ENCODE measurements at places on chromosomes 2 and 18.

DNA sequence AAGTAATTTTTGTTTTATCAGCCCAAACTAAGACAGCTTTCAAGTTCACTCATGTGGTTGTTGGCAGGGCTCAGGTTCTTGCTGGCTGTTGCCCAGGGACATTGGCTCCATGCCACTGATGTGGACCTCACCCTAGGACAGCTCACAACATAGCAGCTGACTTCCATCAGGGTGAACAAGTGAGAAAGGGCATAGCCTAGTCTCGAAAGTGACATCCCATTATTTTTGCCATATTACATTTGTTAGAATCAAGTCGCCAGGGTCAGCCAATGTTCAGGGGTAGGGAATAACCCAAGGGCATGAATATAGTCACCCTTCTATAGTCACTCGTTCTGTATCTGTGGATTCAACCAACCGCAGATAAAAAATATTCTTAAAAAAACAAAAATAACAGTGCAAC lies 10.7 kb upstream of the CWC22 start:
- peak; percentile 83 for DNase-seq

DNA sequence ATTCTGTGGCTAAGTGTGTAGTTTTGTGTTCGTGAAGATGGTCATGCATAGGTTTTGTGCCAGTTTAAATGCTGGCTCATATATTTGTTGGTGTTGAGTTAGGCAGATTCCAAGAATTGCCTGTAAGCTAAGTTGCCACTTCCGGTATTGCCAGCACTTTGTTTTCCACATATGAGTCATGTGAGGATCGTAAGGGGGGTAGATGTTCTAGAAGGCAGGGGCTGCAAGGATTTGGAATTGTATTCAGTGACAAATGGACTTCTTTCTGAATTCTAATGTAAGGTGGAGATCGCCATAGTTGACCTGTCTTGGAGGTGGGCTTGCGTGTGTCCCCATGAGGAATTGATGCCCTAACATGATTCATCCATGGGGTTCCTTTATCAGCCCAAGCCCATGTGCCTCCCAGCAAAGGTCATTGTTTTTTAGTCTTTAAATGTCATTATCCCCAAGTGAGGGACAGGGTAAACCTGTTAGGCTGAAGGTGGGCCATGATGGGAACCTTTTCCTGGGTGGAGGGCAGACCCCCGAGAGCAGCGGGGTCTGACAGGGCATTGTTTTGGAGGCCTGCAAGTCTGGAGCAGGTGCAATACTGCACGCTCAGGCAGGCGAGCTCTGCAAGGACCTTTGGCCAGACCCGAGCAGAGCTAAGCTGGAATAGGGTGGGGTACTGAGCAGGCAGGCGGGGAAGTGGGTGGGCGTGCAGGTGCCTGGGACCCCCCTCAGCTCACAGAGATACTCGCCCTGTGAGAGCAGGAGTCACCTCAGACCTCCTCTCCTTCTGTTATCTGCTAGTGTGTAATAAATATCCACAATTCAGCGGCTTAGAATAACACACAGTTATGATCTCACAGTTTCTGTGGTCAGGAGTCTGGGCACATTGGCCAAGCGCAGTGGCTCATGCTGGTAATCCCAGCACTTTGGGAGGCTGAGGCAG lies 77.4 kb downstream of the LRRFIP1 start:
- peak; percentile 47 for DNase-seq

GRCh38 chr2:54549917-54550518 lies 93.9 kb downstream of the SPTBN1 start:
- DNase-seq = no peak

DNA sequence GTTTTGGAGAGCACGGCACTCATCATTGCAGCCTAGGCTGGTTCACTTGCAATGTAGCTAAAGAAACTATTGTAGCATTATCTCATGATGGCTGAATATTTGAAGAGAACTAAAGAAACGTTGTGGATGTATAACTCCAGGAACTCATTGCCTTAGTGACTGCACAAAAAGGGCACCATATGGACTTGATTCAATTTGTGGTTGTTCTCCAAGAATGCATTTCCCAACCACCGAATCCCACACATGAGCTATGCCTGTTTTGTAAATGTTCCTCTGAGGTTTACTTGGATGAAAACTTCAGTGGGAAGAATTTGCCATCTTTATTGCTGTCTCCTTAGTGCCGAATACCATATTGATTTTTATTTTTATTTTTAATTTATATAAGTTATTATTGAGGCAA lies 43.5 kb downstream of the DOK6 start:
- DNase-seq = no peak

DNA sequence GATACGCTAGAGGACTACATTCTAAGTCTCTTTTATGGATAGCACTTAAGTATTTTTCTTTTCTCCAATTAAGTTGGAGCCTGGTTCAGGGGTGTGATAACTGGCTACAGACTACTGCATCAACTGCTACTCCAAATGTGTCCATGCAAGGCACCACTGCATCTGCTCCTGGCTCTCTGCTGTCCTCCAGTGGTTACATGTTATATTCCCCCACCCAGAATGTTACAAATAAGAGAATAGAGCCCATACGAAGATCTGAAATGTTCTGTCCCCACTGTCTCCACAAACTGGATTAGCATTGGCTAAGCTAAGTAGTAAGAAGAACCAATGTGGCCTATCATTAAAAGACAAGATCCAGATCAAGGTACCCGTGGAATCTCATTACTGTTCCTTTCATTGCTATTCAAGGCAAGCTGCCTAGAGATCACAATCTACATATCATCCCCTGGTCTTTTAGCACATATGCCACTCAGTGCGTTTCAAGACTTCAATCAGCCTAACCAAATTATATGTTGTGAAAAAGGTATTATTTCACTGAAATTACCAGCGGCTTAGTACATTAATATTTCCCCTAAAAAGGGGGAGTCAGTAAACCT lies 308.3 kb upstream of the SLC8A1 start:
- peak; percentile 62 for DNase-seq

DNA sequence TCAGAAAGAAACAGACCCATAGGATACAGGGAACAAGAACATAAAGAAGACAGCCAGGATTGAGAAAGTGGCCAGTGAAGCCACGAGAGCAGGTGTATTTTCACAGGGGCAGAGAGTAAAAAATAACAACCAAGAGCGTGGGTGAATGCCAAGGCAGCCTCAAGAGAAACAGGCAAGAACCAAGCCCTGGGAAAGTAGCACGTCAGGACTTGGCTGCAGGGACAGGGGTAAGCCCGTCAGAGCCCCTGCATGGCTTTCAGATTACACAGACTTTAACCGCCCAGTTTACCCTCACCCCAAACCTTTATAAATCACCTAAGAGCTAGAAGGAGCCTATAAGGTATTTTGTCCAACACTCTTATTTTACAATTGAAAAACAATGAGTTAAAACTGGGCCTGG lies 43.7 kb downstream of the ARL4C start:
- no peak for DNase-seq

GRCh38 chr2:12555012-12555645 lies 161.6 kb upstream of the TRIB2 start:
- peak; percentile 63 for DNase-seq

DNA sequence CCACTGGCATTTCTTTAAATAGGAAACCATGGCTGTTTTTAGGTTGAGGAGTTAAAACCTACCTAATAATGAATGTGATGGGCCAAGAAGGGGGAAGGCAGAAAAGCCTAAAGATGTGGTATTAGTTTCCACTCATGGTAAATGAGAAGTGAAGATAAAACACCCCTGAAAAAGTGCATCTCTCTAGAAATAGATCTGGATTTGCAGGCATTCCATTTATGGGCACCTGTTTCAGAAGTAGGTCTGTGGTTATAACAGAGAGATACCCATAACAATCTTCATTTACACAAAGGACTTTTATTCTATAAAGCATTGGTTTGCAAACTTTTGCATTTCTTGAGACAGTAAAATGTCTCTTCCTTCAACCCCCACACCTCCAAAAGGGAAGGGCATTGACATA lies 62.1 kb downstream of the PRKCE start:
- DNase-seq = no peak

DNA sequence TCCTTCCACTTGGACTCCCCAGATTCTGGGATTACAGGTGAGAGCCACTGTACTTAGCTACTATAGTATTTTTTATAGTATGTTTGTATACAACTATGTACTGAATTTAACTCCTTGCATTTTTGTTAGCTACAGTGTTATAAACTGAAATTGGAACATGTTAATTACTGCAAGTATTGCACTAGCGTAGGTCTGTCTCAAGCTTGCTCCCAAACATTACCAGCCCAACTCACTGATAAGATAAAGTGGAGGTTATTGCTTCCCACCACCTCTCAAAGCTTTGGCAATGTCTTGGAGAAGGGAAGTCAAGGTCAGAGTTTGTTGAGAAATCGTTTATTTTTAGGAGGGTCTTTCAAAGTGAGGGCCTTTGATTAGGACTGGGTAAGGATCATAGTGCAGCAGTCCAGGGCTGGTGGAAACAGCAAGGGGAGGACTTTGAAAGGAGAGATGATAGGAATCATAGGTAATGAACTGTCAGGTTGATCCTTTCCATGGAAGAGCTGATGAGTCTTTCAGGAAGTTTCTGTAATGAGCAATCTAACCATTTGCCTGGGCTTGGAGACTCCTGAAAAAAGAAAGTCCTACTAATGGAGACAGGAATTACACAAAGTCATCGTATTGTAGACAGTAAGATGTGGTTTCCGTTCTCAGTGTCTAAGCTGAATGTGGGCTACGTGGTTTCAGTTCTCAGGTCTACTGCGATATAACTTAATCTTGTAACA lies 257.1 kb downstream of the MYO3B start:
- DNase-seq = no peak

DNA sequence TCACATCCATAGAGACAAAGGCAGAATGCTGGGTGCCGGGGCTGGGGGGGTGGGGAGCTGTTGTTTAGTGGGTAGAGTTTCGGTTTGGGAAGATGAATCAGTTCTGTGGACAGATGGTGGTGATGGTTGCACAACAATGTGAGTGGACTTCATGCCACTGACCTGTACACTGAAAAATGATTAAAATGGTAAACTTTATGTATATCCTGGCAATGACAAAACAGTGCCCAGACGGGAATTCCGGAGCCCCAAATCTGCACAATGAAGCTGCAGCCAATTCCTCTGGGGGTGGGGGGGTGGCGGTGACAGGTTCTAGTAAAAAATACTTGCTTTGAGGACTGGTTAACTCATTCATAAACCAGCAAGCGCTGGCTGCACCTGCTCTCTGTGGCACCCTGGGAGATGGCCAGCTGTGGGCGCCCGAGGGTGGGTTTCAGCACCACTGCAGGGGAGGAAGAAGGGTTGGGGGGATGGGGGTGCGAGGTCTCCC lies 81.8 kb upstream of the HPCAL1 start:
- DNase-seq = peak; percentile 58

GRCh38 chr2:121710470-121711170 lies 26.1 kb downstream of the NIFK start:
- DNase-seq = no peak

DNA sequence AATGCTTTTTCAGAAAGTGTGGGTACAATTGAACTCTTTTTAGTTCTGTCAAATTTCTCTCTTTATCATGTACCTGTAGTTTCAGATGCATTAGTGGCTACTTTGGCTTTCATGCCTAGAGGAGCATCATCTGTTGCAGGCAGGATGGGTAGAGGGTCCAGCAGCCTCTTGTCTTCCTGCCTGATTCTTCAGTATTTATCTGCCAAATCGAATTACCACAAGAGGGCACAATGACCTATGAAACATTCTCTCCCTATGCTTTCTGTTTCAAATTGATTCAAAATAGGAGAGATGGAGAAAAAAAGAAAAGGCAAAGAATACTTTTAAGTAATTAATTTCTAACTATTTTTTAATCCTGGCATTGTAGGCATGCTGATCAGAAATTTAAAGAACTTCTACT lies 477.2 kb downstream of the TRIB2 start:
- DNase-seq = peak; percentile 39

- peak; percentile 10 for DNase-seq
These were observed 944 bp downstream of the RAB3GAP1 start for GRCh38 chr2:135052997-135053474.

- no peak for DNase-seq
These were observed 112.3 kb downstream of the RNF144A start for GRCh38 chr2:7029291-7030059.

- DNase-seq = no peak
These were observed 7.3 kb upstream of the VAPA start for GRCh38 chr18:9906481-9906880.

- no peak for DNase-seq
These were observed 370.7 kb upstream of the LRATD1 start for GRCh38 chr2:14261771-14262170.

DNA sequence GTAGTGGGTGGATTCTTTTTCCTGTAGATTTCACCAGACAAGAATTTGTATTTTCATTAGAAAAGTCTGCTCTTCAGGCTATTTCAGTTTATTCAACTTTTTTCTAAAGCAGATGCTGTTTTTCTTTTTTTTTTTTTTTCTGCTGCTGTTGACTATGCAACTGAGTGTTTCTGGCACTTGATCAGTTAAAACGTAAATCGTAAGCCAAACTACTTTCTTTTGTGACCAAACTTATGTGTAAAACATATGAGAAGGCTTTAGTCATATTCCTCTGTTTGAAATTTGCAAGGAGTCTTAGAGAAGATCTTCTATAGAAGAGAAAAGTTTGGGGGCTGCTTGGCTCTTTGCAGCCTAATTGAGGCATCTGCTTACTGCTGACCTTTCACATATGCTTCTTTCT lies 170.1 kb downstream of the PARD3B start:
- DNase-seq = no peak

GRCh38 chr2:190571686-190572085 lies 37.2 kb upstream of the NEMP2 start:
- DNase-seq = peak; percentile 11

GRCh38 chr2:7593360-7593759 lies 676.1 kb downstream of the RNF144A start:
- no peak for DNase-seq

DNA sequence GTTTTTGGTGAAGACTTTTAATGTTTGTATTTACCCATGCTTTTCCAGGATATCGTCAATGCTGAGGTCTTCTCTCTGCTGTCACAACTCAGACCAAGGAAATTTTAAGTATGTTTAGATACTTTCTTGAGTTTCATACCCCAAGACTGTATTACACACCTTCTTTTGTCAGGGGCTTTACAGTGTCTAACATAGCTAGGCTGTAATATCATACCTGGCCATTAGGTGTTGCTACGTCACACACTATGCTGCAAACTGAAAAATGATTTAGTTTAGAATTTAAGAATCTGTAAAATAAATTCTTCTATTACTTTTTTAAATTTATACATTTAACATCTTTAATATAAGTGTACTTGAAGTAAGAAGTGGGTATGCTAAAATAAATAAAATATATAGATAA lies 358.4 kb upstream of the NRP2 start:
- peak; percentile 30 for DNase-seq

DNA sequence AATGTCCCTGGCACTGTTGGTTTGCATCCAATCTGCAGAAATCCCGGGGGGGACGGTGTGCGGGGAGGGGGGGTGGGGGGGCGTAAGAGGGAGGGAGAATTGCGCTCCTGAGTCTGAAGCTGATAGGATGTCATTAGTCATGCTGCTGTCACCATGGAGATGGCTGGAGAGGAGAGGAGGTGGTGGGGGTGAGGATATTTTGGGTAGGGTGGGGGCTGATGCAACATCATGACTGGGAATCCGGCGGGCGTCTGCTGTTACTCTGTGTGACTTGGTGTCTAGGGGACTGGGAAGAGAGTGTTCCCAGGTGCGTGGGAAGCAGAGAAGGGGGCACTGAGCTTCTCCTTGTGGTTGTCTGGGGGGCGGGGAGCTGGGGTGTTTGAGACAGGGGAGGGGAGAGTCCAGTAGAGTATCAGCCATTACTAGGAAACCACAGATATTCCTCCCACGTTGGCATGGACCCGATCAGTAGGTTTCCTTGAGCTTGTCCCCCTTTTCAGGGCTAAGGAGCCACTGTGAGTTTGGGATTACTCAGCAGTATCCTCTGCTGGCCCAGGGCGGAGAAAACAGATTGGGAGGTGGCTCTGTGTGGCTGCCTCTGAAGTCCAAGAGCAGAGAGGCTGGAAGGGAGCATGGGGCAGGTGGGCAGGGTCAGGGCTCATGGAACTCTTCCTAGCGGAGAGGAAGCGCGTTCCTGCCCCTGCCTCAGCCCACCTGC lies 18.9 kb downstream of the TET3 start:
- DNase-seq = peak; percentile 70

Data from fibroblast of pulmonary artery (primary cell).